ENCODE measurements at places on chromosomes 6 and 20.

GRCh38 chr6:136284909-136285308 lies 4.7 kb downstream of the BCLAF1 start:
- peak; percentile 11 for DNase-seq

GRCh38 chr6:142942805-142943227 lies 2.2 kb downstream of the HIVEP2 start:
- DNase-seq = peak; percentile 43

DNA sequence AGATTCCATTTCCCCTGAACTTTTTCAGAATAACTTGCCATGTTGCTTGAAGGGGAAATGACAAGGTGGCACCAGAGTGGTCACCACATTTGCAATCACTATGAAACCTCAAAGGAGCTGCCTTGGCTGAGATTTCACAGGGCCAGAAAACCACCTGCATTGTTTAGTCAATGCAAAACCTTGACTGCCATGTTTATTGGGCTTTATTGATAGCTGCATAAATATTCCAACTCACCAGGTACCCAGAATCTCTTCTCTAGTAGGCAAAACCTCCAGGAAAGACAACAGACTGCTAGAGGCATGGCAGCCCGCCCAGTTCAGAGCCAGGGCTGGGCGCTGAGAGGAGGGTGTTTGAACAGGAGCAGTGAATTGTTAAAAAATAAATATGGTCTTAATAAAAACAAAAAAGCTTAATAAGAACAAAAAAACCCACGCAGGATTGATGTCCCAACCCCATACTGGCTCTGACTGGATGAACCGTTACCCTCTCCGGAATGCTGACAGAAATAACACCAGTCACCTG lies 375.6 kb downstream of the ZFAND3 start:
- no peak for DNase-seq

DNA sequence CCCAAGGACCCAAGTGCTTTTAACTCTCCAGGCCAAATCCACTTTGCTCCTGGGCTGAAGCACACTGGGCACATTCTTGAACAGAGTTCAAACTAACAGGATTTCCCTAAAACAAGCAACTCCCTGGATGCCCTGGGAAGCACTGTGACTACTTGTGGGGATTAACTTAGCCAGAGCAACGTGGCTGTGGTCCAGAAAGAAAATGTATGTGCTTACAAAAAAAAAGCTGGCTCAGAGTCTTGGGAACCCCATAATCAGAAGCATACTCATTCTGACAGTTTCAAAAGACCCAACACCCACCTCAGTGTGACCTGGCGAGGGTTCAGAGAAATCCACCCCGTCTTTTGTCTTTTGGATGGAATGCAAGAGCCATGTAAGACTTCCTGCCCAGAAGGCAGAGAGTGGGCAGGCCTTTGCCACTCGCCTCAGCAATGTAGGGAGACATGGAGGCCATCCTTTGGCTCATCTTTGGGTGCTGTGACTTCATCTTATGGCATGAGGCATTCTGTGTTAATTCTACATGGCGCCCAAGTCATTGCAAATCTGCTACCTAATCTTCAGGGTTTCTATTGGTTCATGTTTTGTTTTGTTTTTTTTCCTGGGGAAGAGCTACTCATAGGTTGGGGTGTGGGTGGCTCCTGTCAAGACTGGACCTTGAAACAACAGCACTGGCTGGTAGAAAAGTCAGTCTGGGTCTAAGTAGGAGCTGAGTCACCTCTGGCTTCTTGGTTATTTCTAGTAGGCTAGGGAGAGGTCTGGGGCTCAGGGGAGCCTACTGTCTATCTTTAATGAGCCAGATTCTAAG lies 248.6 kb upstream of the SUPT3H start:
- DNase-seq = no peak

GRCh38 chr6:92840246-92840930 lies 579.0 kb downstream of the EPHA7 start:
- DNase-seq = no peak

DNA sequence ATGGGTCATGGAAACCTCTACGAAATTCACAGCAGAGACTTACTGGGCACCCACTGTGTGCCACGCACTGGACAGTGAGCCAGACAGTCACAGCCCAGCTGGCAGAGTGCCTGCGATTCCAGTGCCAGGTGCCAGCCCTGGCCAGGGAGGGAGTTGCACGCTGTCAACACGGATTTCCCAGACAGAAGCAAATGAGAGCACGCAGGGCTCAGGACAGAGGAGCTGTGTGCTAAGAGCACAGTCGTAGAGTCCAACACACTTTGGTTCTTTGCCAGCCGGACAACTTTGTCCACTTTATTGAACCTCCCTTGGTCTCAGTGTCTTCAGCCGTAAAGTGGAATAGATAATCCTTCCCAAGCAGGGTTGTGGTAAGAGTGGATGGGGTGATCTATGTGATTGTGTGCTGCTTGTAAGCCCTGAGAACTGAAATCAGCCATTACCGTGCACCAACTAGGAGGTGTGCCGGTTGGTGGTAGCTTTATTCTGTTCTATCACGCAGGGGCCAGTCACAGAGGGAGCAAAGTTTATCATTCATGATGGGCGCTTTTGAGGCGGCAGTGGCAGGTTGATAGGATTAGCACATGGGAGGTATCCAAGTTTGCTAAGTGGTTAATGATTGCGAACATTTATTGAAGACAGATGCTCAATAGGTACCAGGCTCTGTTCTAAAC lies 40.6 kb downstream of the SIRPA start:
- no peak for DNase-seq

DNA sequence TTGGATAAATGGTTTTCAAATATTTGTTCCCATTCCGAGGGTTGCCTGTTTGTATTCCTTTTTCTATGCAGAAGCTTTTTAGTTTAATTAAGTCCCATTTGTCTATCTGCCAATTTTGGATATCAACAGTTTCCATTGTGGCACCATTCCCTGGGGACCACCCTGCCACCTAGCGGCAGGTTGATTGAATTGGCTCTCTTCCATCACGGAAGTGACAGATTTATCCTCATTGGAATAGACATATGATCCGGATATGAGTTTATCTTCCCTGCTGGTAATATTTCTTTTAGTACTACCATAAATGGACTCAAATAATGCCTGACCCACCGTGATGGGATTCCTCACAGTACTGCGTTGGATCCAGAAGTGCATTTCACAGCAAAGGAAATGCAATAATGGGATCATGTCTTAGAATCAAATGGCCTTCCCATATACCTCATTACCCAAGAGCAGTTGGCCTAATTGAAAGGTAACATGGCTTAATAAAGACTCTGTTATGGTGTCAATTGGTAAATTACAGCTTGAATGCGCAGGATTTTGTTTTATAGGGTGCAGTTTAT lies 327.0 kb downstream of the BMP2 start:
- DNase-seq = peak; percentile 50

DNA sequence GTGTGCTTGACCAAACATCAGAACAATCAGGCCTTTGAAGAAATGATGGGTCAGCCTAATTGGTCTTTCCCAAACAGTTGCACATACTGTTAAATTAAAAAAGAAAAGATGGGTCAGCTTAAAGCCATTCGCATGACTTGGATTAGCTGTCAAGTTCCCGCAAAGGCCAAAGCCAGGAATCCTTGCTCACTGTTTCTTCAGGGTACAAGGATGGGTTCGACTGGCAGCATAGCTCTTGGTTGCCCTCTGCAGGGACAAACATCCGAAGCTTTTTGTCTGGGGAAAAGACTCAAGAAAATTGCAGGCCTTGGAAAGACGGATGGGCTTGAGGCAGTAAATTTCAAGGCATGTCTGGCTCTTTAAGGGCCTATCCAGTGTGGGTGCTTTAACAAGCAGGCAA lies 168.0 kb downstream of the HDGFL1 start:
- no peak for DNase-seq

DNA sequence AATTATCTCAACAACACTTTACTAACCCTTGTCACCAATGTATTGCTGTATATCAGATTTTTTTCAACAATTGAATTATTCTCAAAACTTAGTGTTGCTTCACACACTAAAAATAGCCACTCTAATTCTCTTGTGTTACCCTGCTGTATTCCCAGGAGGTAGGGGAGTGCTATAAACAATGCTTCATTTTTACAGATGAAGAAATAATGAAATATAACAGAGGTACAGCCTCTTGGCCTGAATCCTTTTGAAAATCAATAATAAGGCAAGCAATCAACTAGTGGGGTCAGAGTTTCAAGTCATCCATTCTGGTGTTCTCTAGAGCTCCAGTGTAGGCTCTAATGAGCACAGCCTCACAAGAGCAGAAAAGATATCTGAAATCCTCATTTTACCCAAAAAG lies 10.9 kb downstream of the HIVEP2 start:
- no peak for DNase-seq

GRCh38 chr6:73624896-73625295 lies 28.9 kb downstream of the SLC17A5 start:
- DNase-seq = no peak

DNA sequence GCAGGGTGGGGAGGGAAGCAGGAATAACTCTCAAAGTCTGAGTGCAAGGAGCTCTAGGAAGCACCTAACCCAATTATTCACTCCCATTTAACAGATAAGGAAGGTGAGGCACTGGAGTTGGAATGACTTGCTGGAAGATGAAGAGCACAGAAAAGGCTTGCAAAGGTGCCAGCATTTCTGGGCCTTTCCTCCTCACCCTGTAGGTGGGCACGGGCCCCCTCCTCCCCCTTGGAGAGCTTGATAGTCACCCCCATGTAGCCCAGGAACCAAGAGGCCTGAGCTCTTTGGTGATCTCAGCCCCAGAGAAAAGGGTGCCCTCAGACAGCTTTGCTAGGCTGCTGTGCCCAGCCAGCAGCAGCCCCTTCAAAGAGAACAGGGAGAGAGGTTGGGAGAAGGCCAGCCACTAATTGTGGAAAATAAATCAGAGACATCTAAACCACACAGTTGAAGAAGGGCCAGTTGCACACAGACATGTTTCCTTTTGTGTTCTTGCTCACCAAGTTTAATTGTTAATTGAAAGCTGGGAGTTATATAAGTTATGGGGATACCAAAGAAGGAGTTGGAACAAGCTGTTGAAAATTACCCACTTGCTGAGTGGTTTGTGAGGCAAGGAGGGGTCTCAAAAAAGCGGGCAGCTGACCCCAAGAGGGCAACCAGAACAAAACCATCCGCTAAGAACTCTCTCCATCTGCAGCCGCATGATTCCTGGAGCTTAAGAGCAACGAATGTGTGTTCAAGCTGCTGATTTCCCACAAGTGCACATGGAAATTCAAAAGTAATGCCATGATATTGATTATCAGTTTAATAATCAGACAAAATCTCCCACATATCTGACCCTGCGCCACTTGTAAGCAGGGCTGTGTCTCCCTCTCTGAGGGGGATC lies 77.0 kb downstream of the MRPL14 start:
- no peak for DNase-seq

DNA sequence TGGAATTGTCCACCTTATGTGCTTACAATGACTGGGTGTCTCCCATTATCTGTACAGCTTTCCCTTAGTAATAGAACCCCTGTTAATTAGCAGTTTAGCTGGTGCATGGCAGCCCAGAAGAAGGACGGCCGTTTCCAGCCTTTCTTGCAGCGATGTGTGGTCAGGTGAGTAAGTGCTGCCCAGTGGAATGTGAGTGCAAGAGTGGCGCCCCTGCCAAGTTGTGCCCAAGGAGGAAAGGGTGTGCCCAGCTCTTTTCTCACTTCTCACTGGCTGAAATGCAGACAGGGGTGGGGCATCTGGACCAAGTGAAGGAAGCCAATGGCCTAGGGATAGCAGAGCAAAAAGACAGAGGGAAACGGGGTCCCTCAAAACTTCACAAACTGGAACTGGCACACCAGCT lies 296.8 kb downstream of the PREX1 start:
- peak; percentile 47 for DNase-seq

DNA sequence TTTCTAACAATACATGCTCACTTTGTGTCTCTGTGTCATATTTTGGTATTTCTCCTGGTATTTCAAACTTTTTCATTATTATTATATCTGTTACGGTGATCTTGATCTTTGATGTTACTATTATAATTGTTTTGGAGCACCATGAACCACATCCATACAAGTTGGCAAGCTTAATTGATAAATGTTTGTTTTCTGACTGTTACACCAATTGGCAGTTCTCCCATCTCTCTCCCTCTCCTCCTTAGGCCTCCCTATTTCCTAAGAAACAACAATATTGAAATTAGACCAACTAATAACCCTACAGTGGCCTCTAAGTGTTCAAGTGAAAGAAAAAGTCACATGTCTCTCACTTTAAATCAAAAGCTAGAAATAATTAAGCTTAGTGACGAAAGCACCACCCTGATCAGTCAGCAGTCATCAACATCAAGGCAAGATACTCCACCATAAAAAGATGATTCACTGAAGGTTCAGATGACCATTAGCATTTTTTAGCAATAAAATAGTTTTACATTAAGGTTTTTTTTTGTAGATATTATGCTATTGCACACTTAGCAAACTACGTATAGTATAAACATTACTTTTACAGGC lies 61.5 kb downstream of the IBTK start:
- DNase-seq = no peak

- no peak for DNase-seq
Measured at GRCh38 chr6:7693827-7694226, 32.1 kb upstream of the BMP6 start.

- no peak for DNase-seq
Measured at GRCh38 chr6:15842727-15843117, 179.9 kb upstream of the DTNBP1 start.

DNA sequence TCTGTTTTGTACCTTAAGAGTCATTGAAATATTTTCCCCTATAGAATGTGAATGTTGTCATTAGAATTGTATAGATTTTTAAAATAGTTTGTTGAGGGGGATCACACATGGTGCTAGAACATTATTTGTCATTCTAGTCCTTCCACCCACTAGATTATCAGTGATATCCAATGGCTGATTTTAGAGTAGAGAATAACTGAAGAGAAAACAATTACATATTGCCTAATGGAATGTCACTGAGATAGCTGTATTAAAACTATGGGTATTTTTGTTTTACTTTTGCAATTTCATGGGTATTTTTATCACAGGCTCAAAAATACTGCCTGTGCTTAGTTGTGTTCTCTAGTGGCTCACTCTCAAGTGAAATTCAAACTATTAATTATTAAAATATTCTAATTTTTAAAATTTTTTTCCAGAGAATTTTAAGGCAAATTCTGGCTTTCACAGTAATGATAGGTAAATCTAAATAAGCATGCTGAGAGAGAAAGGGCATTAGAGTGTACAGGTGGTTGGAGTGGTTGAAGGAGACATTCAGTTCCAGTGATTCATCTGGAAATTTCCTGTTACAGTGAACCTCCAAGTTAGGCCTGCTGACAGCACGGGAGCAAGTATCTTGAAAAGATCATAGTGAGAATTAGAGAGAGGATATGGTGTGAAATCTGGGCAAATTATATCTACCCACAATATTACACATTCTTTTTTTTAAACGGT lies 399.6 kb downstream of the NKAIN2 start:
- peak; percentile 29 for DNase-seq

DNA sequence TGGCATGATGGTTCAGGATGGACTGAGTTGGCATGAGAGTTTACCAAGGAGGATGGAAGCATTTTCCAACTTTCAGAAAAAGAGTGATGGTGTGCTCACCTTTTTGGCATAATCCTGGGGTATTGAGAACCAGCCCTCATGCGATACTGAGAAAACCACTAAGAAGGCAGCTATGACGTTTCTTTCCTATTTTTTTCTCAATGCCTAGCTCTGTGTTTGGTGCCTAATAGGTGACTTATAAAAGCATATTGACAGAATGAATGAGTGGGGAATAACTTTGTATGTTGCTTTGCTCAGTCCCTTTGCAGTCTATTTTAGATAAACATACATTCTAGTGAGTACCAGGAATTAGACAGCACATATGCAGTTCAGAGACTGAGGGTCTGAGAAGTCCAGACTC lies 816.3 kb downstream of the DHX35 start:
- DNase-seq = no peak

GRCh38 chr6:10518557-10519407 lies 2.4 kb upstream of the GCNT2 start:
- no peak for DNase-seq
